Left ventricle myocardium inferior (tissue), 1 donor: ENCODE measurements at places on chromosomes 3 and 15. TPM values are rescaled to one million over a fixed set of nuclear protein-coding genes. Genes with fewer than 3 reads are reported as not detected.
A peak's percentile ranks its signal among the peaks of the same experiment; 100 is the strongest.

- no peak for DNase-seq
These were observed 246.7 kb downstream of the MCTP2 start for GRCh38 chr15:94477913-94478553.

DNA sequence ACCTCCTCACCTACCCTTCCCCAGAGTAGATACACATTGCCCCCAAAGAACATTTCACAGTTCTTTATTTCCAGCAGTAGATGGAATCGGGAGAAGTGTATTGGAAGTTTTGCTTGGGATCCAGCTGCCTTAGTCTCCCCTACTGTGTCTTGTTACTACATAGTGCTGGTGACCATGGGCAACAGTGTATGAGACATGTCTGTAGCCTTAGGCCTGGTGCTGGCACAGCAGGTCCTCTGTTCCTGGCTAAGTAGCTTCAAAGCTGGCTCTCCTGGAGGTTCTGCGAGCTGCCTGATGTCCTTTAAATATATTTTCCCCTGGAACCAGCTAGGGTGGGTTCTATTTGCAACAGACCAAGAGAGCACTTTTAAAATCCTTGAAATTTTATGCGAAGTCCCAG lies 174.7 kb downstream of the THSD4 start:
- DNase-seq: no peak

Gene TAMM41
- 11.1 TPM for total RNA-seq

GRCh38 chr15:87121336-87121735 lies 1041.7 kb downstream of the AGBL1 start:
- no peak for DNase-seq

DNA sequence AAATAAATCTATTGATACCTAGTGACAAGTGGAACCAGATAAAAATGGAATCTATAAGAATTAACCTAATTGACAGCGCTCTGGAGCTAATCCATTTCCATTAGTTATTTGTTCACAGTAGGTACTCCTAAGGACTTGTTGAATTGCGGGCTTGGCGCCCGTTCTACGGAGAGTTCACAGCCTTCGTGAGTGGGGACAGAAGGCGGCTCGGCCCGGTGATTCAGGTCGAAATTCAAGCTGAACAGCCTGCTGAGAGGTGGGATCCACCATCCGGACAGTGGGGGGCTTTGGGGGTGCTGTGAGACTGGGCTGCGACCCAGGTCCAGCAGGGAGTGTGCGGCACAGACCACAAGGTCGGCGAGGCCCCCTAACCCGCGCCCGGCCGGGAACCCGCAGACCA lies 779 bp upstream of the CTNNB1 start:
- peak; percentile 34 for DNase-seq

GRCh38 chr3:130850843-130851242 lies 43.0 kb upstream of the ATP2C1 start:
- no peak for DNase-seq

Gene OR5AC2
- not detected for total RNA-seq

Gene MOBP
- total RNA-seq: not detected

- DNase-seq: no peak
These were observed 95.7 kb downstream of the VGLL3 start for GRCh38 chr3:86895202-86895601.

- DNase-seq: no peak
These were observed 285.1 kb downstream of the LPP start for GRCh38 chr3:188439080-188439479.

DNA sequence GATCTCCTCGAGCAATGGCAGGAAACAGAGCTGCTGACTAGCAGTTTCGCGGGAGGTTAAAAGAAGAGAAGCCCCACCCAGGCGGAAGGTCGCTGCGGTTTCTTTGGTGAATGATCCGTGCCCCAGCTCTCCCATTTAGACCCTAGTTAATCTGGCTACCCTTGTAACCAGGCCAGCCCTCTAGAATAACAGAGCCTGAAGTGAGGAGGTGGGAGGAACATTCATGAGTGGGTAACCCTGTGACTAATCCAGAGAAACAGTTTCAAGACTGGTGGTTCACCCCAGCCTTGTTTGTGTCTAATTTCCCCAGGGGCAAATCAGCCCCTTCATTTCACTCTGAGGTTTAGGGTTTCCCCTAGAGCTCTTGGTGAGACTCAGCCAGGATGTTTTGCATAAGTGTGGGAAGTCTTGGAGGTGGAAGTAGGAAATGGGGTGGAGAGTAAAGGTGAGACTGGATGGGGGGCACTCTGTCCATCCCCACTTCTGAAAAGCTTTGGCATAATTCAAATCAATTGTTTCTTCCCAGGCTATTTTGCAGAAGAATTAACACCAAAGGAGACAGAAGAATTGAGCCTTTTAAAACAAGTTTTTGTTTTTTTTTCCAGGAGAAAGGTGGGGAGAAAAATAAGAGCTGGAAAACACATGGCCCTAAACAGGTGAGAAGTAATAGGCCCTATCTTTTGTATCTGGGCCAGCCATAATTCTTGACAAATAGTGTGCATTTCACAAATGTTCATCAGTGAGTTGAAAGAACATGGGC lies 303.1 kb downstream of the RPLP1 start:
- DNase-seq: peak; percentile 23

GRCh38 chr3:197132916-197133530 lies 103.4 kb upstream of the MELTF start:
- DNase-seq: no peak

GRCh38 chr15:77309392-77309791 lies 110.5 kb downstream of the PEAK1 start:
- DNase-seq: no peak
